ENCODE measurements at places on chromosomes 16 and 17.

DNA sequence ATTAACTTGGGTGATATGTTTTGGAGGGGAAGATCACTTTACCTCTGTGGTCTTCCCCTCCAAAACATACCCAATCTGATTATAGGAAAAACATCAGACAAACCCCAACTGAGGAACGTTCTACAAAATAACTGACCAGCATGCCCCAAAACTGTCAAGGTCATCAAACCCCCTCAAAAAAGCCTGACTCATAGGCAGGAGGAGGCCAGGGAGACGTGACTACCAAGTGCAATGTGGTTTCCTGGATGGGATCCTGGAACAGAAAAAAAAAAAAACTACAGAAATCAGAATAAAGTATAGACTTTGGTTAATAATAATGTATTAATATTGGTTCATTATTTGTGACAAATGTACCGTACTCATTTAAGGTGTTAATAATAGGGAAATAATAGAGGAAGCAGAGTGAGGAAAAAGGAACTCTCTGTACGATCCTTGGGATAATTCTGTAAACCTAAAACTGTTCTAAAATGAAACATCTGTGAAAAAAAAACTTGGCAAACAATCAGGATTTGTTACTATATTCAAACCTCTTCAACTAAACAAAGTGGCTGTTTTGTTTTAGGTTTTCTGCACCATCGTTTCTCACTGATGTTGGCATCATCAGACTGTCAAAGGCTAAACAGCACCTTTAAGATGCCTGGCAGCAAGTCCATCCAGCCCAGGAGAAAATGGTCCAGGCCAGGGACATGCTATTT, 266.7 kb upstream of the SDK2 start:
- DNase-seq: no peak

DNA sequence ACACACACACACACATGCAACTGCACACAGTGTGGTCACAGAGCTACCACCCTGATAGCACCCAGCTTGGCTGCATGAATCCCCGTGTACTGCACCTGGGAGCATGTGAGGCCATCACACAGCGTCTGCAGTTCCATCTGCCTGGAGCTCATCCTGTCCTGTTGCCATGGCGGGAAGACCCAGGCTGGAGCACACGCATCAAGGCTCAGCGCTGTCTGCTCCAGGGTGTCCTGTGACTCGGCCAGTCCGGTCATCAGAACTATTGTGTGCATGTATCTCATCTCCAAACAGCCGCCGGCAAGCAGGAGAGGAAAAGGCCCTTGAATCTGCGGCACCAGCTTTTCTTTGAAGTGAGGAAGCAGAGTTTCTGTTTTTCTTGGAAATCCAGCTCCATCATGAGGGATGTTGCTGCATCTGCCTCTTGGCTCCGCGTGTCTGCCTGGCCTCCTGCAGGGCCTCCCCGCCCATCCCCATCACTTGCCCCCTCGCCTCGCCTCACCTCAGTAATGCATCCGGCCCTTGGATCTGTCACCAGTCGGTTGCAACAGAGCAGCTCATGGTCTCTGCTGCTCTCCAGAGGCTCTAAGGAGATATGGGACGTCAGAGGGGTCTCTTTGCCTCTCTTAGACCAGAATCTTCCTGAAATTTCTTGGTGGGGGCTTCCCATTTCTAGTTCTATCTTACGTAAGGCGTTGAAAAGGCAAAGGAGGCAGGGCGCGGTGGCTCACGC, 23.7 kb downstream of the CACNG4 start:
- DNase-seq: peak; percentile 62

DNA sequence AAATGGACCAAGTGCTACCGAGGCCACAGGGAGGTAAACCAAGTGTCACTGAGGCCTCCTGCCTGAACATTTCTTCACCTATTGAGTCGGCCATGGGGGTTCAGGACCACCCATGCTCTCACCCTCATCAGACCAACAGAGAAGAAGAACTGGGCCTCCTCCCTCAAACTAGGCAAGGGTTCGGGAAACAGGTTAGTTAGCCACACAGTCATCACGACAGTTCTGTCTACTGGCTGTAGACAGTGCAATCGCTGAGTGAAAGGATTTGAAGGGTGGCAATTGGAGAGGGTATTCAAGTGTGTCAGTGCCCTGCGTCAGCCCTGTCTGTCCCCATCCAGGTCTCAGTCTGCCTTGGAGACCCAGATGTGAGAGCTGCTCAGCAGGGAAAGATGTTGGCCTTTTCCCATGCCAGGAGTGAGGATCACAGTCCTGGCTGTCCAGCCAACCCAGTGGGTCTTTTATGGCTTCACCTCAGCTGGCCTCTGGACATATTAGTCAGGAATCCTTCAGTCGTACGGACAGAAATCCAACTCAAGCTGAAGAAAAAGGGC, 19.9 kb downstream of the TBX2 start:
- no peak for DNase-seq

DNA sequence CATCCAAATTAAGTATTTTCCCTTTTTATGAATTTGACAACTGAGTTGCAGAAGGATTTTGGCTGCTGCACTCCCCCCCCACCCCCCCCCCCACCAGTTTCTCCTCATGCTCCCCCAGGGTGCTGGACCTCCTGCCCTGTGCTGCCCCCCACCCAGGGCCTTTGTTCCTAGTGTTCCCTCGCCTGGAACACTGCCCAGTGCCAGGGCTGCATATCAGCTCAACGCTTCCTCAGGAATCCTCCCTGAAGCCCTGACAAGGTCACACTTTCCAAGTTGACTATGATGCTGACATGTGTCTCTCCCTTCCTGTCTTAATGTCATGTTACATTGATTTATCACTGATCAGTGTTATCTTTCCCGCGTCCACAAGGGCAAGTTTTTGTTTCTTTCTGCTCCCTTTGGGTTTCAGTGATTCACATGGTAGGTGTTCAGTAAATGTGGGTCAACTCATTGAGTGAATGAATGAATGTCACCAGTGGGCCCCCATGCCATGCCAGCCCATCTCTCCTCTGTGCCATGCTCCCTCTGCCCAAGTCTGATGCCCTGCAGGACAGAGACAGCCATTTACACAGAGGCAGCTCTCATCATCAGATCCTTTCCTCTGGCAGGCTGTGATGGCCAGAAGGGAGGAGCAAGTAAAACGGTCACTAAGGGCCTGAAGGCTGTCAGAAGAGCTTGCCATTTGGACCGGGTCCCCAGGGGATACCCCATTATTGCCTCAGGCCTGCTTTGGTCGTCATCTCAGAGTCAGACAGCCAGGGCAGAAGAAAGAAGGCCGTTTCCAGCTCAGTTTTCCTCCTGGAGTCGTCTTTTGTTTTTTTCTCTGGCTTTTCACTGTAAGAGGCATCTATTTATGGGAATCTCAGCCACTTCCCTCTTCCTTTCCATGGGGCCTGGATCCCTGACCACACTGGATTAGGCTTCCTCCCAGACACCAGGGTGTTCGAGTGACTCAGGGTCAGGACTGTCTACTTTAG, 386.2 kb downstream of the SNX29 start:
- DNase-seq: no peak

DNA sequence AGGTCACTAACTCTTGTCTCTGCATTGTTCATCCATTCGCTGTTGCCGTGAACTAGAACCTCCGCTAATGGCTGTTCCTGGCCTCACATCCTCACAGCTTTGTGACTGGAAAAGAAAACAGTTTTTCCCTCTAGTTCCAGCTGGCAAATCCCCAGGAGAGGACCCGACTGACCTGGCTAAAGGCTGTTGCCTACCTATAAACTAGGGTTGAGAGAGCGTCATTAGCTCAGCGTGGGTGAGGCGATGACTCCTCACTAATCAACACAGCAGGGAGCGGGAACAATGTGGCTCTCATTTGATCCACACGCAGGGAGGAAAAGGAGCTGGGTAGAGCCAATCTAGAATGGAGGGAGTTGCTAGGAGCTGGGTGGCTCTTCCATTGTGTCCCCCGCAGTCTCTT, 282.1 kb upstream of the IRX5 start:
- DNase-seq: no peak

- DNase-seq: no peak
These were observed 305.0 kb upstream of the MON1B start for GRCh38 chr16:76885776-76886537.

DNA sequence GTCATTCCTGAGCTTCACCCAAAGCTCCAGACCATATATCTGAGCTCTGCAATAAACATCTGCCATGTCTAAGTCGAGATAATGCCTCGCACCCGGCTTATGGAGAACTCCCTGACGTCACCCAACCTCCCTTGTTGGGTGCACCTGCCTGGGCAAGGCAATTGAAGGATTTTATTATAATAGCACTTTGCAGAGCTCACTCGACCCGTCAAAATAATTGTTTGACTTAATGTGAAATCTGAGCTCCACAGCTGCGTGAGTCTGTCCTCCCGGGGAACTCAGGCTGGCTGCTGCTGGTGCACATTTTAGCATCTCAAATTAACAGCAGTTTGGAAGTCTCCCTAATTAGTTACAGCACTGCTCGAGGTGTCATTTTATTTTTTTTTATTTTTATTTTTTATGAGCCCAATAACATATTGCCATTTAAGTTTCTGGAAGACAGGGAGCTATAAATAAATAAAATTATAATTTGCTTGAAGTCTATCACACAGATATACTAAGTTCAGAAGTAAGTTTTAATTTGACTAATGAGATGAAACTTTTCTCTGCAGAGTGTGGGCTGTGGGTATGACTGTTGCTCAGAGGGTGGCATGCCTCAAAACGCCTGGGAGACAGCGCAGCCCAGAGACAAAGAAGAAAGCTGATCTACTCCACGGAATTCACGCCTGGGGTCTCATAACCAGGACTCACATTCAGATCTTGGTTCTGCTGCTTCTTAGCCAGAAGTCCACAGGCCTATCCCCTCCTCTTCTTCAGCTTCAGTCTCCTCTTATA, 401.4 kb upstream of the C16orf82 start:
- DNase-seq: no peak

- no peak for DNase-seq
These were observed 81.2 kb downstream of the CREBBP start for GRCh38 chr16:3799354-3799753.

Data from H7 (cell line).